ENCODE measurements at places on chromosomes 5 and 9.

GRCh38 chr5:31459594-31459993 lies 72.3 kb downstream of the DROSHA start:
- DNase-seq, result no peak

- DNase-seq, result no peak
Observed at GRCh38 chr5:118247458-118247857, 740.9 kb downstream of the DTWD2 start.

DNA sequence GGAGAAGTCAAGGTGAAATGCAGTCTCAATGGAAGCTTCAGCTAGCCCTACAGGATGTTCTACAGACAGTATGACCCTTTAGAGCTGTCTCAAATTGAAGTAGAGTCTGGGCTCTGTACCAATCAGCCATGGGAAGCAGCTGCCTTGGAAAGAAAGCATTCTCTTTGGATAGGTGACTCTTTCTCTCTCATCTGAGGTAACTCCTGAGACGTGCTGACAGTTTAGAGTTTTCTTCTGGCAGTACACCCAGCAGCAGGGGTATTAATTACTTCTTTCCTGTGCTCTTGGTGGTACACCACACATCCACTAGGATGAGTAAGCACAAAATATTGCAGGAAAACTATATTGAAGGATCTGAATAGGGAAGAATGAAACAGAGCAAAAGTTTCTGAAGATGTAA lies 329.6 kb upstream of the RGMB start:
- no peak for DNase-seq

DNA sequence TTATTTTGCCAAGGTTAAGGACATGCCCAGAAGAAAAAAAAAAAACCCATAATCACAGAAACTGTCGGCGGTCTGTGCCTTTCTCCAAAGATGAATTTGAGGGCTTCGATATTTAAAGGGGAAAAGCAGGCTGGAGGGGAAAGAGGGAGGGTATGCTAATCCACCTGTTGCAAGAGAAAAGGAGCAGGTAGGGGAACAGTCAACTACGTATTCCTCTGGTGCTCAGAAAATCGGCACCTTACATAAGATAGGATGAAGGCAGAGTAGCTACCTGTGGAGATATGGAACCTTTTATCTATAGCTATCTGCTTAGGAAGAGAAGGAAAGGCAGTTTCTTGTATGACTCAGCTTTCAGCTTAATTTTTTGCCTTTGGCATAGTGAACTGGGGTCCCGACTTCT lies 77.7 kb downstream of the PTCD2 start:
- DNase-seq, result no peak

DNA sequence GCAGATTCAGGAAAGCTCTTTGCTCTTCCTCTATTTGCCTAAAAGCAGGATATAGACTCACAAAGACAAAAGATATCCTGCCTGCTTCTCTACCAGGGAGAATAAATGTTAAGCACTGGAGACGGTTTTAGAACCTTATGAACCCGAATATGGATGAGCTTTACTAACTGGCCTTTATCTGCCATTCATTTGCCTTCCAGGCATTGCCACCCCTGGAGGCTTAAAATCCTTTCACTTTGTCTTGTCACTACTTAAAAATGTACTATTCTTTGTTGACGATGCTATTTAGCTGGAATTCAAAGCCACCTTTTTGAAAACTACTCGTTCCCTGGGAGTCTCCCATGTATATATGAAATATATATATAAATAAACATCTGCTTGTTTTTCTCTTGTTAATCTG lies 23.2 kb upstream of the LVRN start:
- DNase-seq, result no peak

DNA sequence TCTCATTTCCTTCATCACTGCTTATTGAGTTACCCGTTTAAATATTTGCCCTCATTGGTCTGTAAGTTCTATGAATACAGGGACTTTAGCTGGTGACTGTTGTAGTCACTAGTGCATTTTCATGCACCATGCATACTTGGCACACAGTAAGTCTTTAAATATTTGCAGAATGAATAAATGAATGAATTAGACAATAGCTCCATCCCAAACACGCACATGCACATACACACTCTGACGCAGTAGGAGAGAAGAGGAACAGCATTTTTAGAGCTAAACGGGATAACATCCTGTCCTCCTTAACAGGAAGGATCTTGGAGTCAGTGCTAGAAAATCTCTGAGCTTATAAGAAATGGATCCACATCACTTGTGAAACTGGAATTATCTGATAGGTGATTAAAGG lies 447.7 kb downstream of the KIF4B start:
- no peak for DNase-seq

DNA sequence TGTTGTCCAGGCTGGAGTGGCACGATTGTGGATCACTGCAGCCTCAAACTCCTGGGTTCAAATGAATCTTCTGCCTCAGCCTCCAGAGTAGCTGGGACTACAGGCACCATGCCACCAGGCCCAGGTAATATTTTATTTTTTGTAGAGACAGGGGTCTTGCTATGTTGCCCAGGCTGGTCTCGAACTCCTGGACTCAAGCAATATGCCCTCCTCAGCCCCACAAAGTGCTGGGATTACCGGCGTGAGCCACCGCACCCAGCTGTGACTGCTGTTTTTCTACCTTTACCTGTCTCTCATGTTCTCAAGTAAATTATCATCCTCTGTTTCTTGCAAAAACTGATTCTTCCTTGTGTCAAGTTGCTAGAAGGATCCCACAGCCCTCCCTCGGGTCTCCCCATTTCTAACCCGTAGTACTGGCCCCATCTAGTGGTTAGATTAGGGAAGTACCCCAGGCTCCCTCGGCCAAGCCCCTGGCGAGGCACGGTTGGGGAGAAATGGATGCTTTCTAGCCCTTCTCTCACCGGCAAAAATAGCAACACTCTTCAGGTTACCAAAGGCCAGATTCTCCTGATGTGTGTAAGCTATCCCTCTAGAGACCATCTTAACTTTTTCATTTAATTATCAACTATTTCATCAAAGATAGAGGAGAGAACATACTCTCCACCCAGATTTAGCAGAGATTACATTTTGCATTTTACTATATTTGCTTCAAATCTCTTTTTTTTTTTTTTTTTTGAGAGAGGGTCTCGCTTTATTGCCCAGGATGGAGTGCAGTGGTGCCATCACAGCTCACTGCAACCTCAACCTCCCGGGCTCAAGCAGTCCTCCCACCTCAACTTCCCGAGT lies 19.2 kb upstream of the TOR1B start:
- peak; percentile 83 for DNase-seq

GRCh38 chr5:14032918-14033317 lies 88.4 kb upstream of the DNAH5 start:
- no peak for DNase-seq

DNA sequence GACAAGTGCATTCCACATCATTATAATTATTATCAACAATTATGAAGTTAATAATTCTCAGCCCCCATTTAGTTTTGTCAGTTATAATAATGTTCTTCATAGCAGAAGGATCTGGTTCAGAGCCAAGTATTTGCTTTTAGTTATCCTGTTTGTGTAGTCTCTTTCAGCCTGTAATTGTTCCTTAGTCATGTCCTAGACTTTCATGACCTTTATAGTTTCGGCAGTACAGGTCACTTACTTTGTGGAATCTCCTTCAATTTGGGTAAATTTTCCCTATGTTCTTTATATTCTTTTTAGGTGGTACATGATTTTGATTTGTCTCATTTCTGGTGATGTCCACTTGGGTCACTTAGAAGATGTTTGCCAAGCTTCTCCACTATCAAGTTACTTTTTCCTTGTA lies 34.3 kb downstream of the UBE2R2 start:
- no peak for DNase-seq

- no peak for DNase-seq
Observed at GRCh38 chr9:136720251-136720897, 8.0 kb downstream of the DIPK1B start.

All from activated CD4-positive, alpha-beta T cell treated with anti-CD3 and anti-CD28 coated beads for 48 hours (primary cell).